ENCODE measurements at places on chromosomes 7 and 10. TPM values are rescaled to one million over a fixed set of nuclear protein-coding genes. Genes with fewer than 3 reads are reported as not detected.

CXCL12 gene
- total RNA-seq = 48.2 TPM

TNKS2 gene
- total RNA-seq = 55.8 TPM

- no peaks in the 10 kb centered on the region for H3K27me3 ChIP-seq
- H3K4me3 ChIP-seq = no peak overlapping the region
- no peak overlapping the region for H3K27ac ChIP-seq
- no peak for DNase-seq
These were observed 244.9 kb downstream of the ARHGAP12 start for GRCh38 chr10:31683682-31684081.

- no peaks in the 10 kb centered on the region for H3K36me3 ChIP-seq
- H3K4me3 ChIP-seq = no peak overlapping the region
- H3K4me1 ChIP-seq = no peaks in the 10 kb centered on the region
These were observed 740.6 kb downstream of the LRMDA start for GRCh38 chr10:76172020-76172419.

GRCh38 chr10:27986821-27987220 lies 12.1 kb downstream of the ODAD2 start:
- H3K36me3 ChIP-seq = no peaks in the 10 kb centered on the region
- DNase-seq = no peak
- no peaks in the 10 kb centered on the region for H3K27me3 ChIP-seq
- H3K27ac ChIP-seq = no peak overlapping the region
- H3K4me3 ChIP-seq = no peak overlapping the region

DNA sequence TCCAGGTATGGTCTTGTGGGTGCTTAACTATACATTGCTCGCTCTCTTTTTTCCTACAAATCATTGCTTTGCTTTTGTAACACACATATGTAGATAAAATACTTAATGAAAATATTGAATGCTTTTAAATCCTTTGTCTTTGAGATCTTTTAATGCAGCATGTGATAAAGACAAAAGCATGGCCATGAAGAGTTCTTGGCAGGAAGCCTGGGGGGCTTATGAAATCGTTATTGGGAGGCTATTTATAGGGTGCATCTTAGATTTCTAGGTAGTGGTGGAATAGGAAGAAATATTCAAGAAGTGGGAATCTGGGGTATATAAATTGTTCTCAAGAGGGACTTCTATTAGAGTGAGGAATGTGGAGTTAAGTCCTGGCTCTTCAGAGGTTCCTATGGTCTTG lies 21.9 kb downstream of the UBE2D1 start:
- no peaks in the 10 kb centered on the region for H3K36me3 ChIP-seq
- H3K27me3 ChIP-seq = no peaks in the 10 kb centered on the region
- no peak for DNase-seq
- no peaks in the 10 kb centered on the region for H3K4me1 ChIP-seq
- no peak overlapping the region for H3K27ac ChIP-seq

- no peaks in the 10 kb centered on the region for H3K27me3 ChIP-seq
- no peaks in the 10 kb centered on the region for H3K36me3 ChIP-seq
- DNase-seq = no peak
- no peak overlapping the region for H3K4me3 ChIP-seq
- no peaks in the 10 kb centered on the region for H3K4me1 ChIP-seq
These were observed 181.8 kb upstream of the MDFIC start for GRCh38 chr7:114740095-114740494.

DNA sequence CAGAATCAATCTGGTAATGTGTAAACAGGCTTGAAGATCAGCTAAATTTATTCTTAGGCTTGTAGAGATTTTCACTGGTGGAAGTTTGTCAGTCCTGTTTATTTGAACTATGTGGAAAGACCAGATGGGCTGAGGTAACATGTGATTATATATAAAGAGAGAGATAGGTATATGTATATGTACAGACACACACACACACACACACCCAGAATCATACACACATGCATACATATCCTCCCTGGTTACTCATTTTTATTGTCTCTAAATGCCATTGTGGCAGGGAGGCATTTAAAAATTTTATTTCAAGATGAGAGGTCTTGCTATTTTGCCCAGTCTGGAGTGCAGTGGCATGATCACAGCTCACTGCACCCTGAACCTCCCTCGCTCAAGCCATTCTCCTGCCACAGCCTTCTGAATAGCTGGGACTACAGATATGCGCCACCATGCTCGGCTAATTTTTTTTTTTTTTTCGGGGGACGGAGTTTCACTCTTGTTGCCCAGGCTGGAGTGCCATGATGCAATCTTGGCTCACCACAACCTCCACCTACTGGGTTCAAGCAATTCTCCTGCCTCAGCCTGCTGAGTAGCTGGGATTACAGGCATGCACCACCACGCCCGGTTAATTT lies 78.1 kb upstream of the CYTH3 start:
- no peak for DNase-seq
- no peak overlapping the region for H3K27ac ChIP-seq
- no peaks in the 10 kb centered on the region for H3K4me1 ChIP-seq
- H3K27me3 ChIP-seq = peaks cover 2% of the 10 kb centered on the region

DNA sequence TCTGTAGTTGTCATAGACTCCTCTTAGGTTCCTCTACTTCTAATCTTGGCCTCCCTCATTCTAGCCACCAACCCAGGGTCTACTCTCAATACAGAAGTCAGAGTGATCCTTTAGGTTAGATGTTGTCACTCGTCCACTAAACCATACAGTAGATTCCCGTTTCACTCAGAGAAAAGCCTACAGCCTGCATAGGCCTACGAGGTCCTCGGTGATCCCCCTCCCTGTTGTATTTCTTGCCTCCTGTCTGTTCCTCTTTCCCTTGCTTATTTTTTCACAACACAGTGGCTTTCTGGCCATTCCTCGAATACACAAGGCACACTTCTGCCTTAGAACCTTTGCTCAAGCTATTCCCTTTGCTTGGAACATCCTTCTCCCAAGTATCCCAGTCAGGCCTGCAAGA lies 183.0 kb upstream of the PRSS1 start:
- H3K36me3 ChIP-seq = no peaks in the 10 kb centered on the region
- no peak overlapping the region for H3K27ac ChIP-seq
- H3K4me1 ChIP-seq = peaks cover 40% of the 10 kb centered on the region

DNA sequence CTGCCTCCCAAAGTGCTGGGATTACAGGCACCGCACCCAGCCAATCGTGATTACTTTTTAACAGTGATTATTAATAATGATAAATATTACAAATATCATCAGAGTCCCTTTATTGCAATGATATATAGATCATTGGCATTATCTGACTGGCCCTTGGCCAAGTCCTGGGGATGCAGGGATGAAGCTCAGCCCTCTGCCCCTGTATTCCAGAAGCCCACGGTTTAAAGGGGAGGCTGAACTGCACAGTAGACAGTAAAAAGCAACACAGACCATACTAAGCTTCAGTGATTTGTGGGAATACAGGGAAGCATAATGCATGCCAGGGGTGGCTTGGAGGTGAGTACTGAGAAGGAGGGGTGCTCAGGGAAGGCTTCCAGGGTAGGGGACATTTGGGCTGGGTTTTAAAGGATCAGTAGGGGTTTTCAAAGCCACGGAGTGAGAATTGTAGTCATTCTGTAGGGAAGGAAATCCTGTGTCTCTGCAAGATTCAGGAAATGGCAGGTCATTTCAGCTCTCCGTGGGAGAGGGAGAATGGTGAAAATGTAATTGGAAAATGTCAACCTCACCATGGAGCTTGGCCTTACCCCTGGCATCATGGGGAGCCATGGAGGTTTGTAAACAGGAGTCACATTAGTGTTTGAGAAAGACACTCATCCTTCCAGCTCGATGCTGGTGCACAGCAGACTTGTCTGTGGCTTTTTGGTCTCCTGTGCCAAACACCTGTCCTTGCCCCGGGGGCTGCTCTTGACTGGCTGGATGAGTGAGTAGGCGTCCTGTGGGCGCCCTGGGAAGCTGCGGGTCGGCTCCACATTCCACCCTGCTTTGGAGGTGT lies 8.8 kb downstream of the ADAMTS14 start:
- no peak overlapping the region for H3K27ac ChIP-seq
- DNase-seq = no peak
- H3K4me3 ChIP-seq = no peak overlapping the region

- peaks cover 1% of the 10 kb centered on the region for H3K36me3 ChIP-seq
These were observed 841 bp downstream of the GLUD1 start for GRCh38 chr10:87093632-87094372.

All from astrocyte (in vitro differentiated cells and primary cell).